ENCODE measurements at places on chromosomes 1 and 21.

GRCh38 chr1:116693759-116694480 lies 26.4 kb upstream of the IGSF3 start:
- DNase-seq, result no peak

DNA sequence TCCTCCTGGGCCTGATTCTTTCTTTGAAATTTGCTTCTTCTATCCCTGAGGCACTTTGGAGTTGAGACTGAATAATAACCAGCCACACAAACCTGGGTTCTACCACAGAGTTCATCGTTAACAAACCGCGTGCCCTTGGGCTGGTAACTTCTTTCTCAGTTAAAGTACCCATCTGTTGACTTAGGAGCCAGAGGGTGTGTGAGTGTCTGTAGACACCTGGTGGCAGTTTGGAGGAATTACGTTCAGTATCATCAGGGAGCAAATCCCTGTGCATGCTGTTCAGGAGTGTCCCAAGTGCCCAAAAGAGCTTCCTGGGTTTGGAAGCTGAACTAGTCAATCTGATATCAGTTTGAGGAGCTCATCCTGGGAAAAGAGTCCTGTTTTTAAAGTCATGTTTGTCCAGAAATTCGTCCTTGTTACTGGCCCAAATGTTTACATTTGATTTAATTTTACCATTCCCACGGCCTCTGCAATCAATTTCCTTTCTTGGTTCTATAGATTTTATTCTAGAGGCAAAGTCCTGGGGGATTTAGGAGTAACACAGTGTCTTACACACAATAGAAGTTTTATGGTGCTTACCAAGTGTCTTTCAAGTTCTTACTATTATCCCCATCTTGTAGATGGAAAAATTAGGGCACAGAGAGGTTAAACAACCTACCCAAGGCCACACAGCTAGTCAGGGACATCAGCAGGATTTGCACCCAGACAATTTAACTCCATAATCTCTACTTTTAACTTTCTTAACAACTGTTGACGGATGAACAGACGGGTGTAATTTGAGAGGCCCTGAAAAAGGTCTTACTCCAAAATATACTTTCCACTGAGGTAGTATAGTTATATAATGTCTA lies 26.7 kb upstream of the RPTN start:
- no peak for DNase-seq

DNA sequence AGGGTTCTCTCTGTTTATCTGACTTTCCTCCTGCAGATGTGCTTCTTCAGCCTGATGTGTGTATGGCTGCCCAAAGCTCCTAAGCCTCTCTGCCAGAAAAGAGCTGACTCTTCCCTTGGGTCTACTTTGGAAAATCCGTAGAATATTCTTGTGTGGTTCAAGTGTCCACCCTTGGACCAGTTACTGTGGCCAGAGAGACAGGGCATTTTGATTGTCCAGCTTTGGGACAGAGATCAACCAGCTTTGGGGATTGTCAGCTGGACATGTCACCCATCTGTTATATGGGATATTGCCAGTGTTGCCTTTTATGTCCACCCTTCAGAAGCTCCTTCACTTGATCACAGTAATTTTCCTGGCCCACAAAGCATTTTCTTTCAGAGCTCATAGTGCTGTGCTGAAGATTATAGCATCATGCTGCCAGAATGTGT lies 126.2 kb upstream of the L1TD1 start:
- DNase-seq, result no peak

- DNase-seq, result no peak
Measured at GRCh38 chr1:101261623-101262022, 24.8 kb downstream of the S1PR1 start.

DNA sequence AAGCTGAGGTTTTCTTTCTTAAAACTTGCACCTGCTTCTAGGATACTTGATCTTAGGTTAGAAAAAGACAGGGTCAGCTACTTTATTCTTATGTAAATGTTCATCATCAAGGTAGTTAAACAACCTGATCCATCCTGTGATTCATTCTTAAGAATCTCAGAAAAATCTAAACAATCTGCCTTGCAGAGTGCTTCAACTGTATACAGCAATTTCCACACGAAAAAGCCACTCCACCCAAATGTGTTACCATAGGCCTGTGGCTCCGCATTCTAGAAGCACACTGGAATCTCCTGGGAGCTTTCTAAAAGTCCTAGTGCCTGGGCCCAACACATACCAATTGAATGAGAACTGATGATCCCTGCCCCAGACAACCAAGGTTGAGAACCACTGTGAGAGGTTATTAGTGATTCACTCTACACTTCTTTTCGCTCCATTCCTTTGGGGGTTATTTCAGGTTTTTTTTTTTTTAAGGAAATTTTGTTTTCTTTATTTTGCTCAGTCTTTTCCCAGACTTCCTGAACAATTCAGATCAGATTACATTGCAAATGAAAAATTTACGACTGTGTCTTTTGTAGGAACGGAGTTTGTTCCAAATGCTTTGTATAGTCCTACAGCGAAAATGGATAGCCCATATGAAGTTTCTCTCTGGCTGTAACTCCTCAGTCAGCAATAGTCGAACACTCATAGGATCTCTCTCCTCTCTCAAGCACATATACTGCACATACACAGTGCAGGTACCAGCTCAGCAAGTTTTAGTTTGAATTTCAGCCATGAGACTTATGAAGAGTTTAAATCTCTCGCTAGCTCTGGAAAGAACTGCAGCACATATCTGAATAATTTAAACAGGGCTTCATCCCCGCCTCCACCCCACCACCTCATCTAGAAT lies 16.1 kb downstream of the SMYD2 start:
- DNase-seq, result no peak

DNA sequence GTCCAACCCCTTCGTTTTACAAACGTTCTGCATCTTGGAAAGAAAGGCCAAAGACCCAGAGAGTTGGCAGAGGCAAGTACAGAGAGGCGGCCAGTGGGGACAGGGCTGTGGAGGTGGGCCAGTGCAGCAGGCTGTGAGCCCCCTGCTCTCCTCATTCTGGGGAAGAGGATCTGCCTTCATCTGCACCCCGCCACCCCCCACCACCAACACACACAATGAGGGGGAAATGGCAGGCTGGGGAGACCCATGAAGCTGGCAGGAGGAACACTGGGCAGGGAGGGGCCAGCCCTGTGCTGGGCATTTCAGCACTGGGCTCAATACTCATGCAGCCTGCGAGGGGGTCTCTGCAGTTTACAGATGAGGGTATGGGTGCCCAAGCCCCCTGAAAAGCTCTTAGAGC lies 14.6 kb downstream of the STMN1 start:
- no peak for DNase-seq

DNA sequence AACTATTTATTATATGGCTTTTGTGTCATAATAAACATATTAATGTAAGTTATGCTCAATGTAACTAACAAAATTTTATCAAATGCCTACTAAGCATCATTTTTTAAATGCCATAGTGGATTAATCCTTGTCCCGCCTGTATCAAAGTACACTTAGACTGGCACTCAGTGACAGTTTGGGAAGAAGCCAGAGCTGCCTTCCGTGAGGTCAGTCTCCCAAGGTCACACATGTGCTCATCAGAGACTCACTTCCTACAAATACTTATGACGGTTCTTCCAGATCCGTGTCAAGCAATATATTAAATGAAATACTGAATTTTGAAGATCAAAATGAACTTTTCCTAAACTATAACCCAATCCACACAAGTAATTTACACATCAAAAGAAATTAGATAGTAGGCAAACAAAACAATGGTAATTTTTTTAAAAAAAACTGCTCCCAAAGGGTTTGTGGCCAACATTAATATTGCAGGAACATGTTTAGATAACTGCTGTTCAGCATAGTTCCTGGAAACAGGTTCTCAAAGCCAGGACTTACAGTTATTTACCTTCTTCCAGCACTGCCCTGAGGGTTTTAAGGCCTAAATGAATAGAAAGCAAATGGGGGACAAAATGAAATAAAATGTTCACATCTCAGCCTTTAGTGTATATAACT lies 27.2 kb downstream of the WLS start:
- no peak for DNase-seq

DNA sequence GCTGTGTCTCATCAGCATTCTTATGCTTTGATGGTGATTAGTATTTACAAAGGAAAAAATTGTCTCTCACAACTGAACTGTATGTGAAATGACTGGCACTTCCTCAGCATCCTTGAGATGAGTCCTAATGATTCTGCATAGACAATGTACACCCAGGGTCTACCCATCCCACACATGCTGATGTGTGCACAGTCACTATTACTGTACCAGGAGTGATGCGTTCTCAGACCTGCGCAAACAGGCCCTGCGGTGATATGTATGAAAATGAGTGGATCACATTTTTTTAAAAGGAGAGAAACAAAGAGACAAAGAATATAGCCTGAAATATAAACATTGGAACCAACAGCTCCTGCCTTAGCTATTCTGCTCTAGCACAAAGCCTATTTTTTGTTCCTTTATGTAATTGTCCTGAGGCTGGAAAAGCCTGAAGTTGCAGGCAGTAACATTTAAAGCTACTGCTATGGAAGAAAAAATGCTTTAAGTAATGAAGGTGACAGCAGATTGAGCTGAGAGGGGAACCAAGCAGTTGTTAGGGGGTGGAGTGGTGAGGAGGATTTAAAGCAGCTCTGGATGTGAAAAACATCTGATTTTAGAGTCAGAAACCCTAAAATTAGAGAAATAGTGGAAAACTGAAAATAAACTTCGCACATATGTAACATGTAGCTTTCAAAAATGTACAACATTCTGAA lies 5.5 kb downstream of the RCAN1 start:
- DNase-seq, result no peak

GRCh38 chr1:31510853-31511789 lies 65.2 kb upstream of the TINAGL1 start:
- DNase-seq, result no peak

GRCh38 chr21:21039624-21040170 lies 41.5 kb downstream of the NCAM2 start:
- no peak for DNase-seq

DNA sequence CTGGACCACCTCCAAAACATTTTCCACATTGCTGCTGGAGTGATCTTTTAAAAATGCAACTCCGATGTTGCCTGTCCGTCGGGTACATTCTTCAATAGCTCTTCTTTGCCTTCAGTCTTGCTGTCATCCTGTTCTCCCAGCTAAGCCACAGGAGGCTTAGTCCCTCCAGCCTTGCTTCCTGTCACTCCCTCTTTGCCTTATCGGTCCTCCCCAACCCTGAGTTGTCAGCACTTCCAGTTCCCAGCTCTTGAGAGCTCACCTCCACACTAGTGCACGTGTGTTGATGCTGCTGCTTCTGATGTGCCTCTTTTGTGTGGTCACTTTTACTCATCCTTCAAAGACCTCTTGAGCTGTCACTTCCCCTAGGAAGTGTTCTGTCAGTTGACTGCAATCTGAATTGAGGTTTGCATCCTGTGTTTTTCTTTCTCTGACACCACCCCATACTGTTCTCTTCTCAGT lies 15.3 kb downstream of the UCK2 start:
- DNase-seq, result no peak

Measured in stimulated activated CD8-positive, alpha-beta memory T cell treated with anti-CD3 and anti-CD28 coated beads, Interleukin-4, amount 100 ng/mL, for 1 hour (primary cell).